Type B pancreatic cell (in vitro differentiated cells): ENCODE measurements at places on chromosomes 7 and 10. TPM values are rescaled to one million over a fixed set of nuclear protein-coding genes. Genes with fewer than 3 reads are reported as not detected.

DNA sequence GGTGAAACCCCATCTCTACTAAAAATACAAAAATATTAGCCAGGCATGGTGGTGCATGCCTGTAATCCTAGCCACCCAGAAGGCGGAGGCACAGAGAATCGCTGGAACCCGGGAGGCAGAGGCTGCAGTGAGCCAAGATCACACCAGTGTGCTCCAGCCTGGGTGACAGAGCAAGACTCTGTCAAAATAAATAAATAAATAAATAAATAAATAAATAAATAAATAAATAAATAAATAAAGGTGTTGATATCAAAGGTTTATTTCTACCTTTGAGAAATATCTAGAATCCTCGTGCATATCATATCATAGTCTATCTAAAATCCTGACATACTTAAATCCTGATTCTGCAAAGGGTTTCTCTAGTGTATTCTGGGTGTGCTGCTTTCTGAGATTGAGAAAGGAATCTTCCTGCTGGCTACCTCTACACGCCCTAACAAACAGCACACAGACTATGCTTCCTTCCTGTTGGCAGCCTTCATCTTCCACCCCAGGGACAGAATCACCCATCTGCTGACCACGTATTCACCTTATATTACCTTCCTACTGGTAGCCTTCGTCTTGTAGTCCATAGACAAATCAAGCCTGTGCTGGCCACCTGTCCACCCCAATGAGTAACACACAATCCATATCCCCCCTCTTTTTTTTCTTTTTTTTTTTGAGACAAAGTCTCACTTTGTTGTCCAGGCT, 8.7 kb downstream of the ABLIM1 start:
- DNase-seq: no peak

- DNase-seq: no peak
Measured at GRCh38 chr10:51574248-51575048, 124.9 kb downstream of the CSTF2T start.

- no peak for DNase-seq
Measured at GRCh38 chr7:31146030-31146429, 93.9 kb downstream of the ADCYAP1R1 start.

- no peak for DNase-seq
Measured at GRCh38 chr10:48210966-48211365, 63.5 kb downstream of the FRMPD2 start.

DNA sequence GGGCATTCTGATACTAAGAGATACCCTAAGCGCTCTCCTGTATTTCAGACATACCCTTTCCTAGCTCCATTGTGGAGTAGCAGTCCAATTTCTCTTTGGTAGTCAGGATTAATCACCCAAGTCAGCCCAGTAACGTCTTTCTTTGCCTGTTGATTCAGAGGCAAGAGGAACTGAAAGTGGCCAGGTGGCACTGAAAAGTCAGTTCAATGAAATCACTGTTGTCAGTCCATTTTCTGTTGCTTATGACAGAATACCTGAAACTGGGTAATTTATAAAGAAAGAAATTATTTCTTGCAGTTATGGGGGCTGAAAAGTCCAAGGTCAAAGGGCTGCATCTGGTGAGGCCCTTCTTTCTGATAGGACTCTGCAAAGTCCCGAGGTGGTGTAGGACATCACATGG, 40.2 kb downstream of the ANKRD61 start:
- DNase-seq: no peak

- no peak for DNase-seq
Measured at GRCh38 chr10:132296666-132297443, 10.9 kb downstream of the STK32C start.

DNA sequence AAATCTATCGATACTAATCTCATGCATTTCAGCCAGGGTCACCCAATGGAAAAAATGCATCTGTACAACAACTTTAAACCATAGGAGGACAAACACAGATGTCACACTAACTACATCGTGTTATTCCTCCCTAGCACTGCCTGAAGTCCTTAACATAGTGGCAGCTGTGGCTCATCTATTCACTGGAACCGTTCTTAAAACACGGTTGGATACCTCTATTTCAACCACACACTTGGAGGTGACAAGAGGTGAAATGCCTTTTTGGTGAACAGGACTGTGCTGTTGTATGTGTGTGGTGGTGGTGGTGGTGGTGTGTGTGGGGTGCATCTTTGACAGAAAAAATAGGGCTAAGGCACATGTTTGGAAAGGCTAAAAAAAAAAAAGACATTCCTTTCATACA, 93.1 kb downstream of the NRP1 start:
- DNase-seq: no peak

GRCh38 chr7:121392277-121393004, 3.7 kb downstream of the FAM3C start:
- no peak for DNase-seq

DNA sequence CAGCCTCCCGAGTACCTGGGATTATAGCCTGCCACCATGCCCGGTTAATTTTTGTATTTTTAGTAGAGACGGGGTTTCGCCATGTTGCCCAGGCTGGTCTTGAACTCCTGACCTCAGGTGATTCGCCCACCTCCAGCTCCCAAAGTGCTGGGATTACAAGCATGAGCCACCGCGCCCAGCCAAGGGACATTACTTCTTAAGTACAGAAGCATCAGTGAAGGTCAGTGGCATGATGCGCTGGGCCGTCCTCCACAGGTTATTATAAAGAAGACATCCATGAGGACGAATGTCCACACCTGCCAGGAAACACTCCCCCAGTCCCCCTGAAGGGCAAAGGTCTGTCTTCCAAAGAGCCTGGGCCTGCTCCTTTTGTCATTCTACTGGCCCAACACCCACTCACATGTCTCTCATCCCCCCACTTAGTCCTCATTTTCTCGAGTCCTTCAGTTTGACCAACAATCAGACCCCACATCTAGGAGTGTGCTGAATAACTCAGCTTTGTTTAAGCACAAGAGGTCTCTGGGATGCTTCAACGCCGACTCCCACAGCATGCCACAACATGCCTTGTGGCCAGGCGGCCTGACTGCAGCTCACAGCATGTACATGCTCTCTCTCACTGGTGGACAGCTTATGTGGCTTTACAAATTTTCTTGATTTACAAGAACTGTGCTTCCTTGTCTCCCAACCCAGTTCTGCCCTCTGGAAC, 73.0 kb downstream of the CTBP2 start:
- no peak for DNase-seq

- no peak for DNase-seq
Measured at GRCh38 chr10:102429468-102429867, 2.9 kb downstream of the CUEDC2 start.

DNA sequence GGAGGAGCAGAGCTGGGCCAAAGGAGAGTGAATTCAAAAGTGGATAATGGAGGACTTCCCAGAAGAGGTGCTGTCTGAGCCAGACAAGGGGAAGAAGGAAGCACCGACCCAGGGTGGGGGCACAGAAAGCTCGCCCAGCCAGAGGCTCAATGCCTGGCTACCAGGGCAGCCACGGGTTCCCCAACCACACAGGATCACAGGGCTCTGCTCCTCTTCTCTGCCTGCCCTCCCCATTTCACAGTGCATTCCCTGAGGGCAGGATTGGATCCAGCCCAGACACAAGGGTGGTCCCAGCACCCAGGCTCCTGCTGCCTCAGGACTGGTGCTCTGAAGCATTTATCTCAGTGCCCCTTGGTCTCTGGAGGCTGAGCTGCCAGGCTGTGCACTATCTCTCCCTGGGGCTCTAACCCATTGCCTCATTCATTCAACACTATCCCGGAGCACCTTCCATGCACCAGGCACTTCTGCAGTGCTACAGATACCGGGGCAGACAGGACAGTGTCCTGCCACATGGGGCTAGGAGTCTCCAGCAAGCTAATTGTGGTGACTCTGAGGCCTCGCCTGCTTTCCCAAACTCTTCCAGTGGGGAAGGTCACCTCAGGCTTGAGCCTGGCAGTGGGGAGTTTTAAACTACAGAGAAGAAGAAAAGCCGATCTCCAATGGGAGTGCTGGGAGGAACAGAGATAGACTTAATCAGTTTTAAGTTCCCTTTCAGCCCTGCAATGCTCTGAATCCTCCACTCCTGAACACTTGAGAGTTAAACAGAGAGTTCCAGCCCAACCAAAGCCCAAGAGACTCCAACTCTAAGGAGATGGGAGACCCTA, 201.8 kb upstream of the ZMIZ1 start:
- DNase-seq: peak; percentile 62

GRCh38 chr10:110827875-110828274, 43.9 kb upstream of the PDCD4 start:
- no peak for DNase-seq

- DNase-seq: no peak
Measured at GRCh38 chr7:30116771-30117170, 18.0 kb upstream of the MTURN start.

DNA sequence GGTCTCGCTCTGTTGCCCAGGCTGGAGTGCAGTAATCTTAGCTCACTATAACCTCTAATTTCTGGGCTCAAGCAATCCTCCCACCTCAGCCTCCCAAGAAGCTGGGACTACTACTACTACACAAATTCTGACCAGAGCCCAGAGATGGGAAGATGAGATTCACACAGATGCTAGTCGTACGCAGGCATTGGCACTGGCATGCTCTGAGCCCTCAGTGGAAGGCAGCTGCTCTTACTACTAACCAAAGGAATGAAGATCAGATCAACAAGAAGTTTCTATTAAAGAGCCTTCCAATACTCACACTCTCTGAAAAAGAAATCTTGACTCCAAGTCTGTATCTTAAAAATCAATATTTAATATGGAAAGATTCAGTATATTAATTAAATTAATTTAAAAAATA, 10.7 kb downstream of the GDF2 start:
- DNase-seq: no peak

- no peak for DNase-seq
Measured at GRCh38 chr7:28124413-28124812, 56.2 kb downstream of the JAZF1 start.

DNA sequence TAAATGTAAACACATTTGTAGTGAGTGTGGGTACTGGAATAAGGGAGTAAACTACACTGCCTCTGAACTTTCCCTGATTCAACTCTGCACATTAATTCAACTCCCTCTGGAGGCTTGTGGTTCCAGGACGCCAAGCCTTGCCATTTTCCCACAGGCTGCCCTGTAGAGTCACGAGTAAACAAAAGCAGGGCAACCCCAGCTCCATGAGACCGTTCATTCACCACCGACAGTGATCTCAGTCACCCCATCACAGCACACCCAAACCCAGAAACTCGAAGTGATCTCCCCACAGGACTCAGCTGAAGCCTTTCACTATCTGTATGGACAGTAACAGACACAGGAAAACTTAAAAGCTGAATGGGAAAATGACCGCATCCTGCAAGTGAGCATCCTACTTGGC, 218.8 kb upstream of the FRMD4A start:
- DNase-seq: no peak

GRCh38 chr7:155064186-155064585, 5.9 kb upstream of the HTR5A start:
- DNase-seq: no peak

DNA sequence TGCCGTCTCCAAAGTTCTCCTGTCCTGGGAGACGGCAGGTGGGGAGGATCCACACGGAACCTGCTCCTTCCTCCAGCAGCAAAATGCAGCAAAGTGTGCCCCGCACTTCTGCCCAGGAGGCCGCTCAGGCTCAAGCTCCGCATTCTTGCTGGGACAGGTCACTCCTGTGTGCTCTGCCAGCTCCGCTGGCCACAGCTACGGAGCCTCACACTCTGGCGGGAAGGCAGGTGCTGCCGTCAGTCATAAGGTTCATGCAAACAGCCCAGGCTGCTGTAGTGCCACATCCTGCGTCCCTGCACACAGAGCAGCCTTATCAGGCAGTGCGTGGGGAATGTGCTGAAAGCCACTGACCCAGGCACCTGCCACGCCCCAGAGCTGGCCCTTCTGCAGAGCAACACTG, 22.4 kb downstream of the ADGRA1 start:
- DNase-seq: no peak

DNA sequence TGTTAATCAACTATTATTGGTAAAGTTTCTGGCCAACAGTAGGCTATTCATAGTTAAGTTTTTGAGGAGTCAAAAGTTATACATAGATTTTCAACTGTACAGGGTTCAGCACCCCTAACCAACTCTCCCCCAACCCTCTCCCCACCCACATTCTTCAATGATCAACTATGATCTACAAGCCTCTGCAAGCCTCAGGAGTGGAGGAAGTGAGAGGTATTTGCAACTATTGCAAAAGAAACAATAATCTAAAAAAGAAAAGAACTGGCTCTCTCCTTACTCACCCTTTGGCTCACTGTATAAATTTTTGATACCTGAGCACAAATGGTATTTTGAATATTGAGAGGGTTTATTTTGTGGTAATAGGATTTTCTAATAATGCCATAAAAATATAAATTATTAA, 179.8 kb downstream of the IPMK start:
- no peak for DNase-seq

DNA sequence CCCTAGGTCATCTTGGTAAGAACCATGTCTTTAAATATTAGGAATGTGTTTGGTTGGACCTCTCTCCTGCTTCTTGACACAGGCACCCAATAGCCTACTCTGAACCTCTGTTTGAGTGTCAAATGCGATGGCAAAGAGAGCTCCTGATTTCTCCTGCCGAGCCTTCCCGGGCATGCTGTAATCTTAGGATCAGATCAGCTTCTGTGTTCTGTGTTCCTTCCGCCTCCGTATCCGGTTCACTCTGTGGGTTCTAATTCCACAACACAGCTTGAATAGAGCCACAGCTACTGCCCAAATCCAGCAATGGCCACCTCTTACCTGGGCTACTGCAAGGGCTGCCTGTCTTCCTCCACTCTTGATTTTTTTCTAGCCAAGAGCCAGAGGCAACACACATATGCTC, 165.2 kb upstream of the TNS3 start:
- DNase-seq: peak; percentile 34

DNA sequence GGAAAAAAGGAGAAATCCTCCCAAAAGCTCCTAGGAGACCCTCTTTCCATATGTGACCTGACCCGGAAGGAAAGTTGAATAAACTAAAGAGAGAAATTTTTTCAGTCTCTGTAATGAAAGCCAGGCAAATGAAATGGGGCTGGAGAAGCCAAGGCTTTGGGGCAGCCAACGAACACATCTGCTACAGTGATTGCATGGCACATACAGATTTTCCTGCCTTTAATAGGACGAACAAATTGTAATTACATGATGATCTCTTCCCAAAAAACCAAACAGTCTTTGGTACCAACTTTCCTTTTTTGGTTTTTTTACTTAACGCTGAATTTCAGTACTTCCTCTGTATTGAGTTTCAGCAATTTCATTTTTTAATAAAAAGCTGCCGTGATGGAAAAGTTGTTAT, 23.5 kb upstream of the PTN start:
- DNase-seq: no peak

DNA sequence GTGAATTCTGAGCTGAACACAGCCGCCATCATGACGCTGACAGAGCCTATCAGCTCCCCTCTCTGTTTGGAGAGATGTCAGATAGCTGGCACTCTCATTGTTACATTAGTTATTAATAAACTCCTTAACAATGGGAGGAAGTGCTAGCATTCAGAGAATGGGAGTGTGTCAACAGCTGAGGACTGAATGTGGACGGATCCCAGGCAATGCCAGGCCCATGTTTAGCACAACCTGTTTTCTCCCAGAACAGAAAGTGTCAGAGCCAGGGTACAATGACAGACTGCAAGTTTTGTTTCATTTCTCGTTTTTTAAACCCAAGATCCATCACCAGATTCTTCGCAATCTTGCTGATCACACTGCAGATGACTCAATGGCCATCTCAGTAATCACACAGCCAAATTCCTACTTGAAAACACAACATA, 99.6 kb downstream of the PRPF18 start:
- no peak for DNase-seq

WEE2 gene
- total RNA-seq: not detected in 2 replicates

OR2A7 gene
- 4.2 and 13.7 TPM in 2 replicates for total RNA-seq

EIF5AL1 gene
- 0.10 TPM in 1 of 2 replicates, not detected in the other for total RNA-seq

RET gene
- 8.2 and 14.0 TPM in 2 replicates for total RNA-seq

VOPP1 gene
- 31.0 and 38.9 TPM in 2 replicates for total RNA-seq

ADRB1 gene
- 1.4 and 2.0 TPM in 2 replicates for total RNA-seq
